ENCODE measurements at places on chromosomes 6 and 20.

GRCh38 chr6:81901551-81901966, 149.1 kb upstream of the TENT5A start:
- no peak for DNase-seq

DNA sequence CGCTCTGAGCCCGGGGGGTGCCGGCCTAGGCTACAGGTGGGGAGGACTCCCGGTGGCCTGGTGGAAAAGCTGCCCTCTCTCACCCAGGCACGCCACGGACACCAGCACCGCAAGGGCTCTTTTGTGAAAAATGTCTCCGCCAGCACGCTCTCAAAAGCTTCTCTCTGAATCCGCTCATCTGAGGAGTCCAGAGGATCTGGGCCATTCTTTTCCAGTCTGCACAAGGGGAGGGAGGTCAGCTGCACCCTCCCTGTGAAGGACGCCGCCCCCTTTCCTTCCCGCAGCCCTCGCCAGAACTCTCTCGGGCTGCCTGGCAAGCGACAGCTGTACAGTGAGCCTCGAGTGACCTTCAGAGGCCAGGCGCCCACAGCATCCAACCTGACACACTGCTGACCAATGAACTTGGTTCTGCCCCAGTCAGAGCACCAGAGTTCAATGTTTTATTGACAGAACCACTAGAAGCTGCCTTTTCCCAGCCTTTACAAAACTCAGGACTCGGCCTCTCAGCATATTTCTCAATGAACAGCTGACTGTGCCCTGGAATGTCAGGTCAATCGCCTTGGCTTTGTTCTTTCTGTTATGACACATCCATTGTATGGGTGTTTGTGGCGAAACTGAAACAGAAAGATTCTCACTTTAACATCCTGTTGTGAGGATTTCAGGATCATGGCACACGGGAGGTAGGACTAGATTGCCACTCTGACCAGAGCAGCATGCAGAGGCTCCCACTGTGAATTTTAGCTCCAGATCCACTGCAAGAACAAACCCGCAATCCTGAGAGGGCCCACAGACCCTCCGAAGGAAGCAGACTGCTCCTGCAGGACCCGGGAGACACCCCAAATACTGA, 26.7 kb downstream of the SERPINB9 start:
- DNase-seq = no peak

- DNase-seq = no peak
Measured at GRCh38 chr6:160327981-160328380, 20.2 kb upstream of the SLC22A3 start.

- DNase-seq = no peak
Measured at GRCh38 chr6:95325916-95326315, 251.4 kb upstream of the MANEA start.

DNA sequence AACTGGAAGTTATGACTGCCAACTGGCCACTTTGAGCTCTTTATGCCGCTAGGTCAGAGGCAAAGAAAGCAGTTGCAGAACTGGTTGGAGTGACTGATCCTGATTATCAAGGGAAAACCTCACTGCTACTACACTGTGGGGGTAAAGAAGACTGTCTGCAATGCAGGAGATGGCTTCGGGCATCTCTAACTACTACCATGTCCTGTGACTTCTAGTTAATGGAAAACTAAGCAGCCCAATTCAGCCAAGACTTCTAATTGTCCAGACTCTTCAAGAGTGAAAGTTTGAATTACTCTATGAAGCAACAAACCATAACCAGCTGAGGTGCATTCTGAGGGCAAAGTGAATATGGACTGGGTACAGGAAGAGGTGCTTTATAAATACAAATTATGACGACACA, 773.6 kb upstream of the SLC35B3 start:
- DNase-seq = no peak

GRCh38 chr6:116265041-116265829, 11.4 kb upstream of the TSPYL4 start:
- no peak for DNase-seq

- peak; percentile 56 for DNase-seq
Measured at GRCh38 chr20:63863798-63864544, 1.1 kb upstream of the TPD52L2 start.

DNA sequence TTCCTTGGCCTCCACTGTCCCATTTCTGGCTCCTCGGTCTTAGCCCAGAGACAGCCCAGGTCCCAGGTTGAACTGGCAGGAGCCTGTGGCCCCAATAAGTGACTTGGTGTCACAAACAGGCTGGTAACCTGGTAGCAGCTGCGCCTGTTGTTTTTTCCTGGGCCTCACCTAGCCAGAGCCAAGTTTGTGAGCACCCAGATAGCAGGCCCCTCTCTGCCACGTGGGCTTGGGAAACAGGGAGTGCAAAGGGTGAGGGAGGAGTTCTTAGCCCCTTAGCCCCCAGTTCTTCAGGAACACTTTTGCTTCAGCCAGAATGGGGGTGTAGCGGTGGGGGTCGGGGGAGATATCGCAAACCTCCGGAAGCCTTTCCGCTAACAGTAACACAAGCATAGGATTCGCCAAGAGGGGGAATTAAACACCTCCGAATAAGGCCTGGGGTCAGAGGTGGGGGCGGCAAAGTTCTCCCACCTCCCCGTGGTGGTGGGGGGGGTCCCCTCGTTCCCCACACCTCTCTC, 760 bp downstream of the C6orf132 start:
- DNase-seq = no peak

GRCh38 chr6:113301651-113302050, 555.5 kb upstream of the MARCKS start:
- no peak for DNase-seq

- DNase-seq = no peak
Measured at GRCh38 chr6:25414168-25414567, 135.0 kb downstream of the CARMIL1 start.

DNA sequence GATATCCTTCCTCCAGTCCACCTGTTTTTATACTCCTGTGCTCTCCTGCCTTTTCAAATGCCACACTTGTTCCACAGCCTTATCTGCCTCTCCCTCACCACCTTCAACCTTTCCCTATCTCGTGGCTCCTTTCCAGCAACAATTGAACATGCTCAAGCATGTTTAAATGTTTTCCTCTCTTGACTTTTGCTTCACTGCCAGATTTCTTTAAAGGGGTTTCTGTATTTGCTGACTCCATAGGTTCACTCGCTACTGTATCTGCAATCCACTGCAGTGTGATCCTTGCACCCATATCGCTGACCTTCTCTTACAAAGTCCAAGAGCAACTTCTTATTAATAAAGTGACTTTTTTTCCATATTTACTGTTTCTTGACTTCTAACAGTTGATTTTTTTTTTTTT, 11.2 kb upstream of the GMNN start:
- DNase-seq = no peak

DNA sequence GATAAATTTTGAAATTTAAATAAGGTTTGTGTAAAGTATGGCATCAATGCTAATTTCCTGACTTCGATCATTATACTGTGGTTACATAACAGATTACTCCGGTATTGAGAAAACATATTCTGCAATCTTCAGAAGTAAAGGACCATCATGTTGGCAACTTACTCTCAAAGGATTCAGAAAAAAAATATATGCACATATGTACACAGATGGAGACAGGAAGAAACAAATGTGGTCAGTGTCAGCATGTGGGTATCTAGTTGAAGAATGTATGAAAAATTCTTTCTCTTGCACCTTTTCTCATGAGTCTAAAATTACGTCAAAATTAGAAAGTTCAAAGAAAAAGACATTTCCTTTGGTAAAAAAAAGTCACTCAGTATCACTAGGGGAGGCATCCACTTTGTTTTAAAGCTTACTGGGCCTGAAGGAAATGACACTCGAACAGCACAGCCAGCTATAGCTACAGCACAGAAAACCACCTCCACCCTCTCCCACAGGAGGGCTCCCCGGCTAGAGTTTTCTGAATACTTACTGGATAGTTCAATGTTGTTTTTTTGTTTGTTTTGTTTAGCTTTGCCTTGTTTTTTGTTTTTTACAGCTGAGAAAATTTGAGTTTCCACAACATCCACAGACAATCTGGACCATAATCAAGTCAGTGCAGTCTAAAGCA, 317.2 kb upstream of the AGPAT4 start:
- no peak for DNase-seq

GRCh38 chr6:117463762-117464665, 18.5 kb upstream of the DCBLD1 start:
- no peak for DNase-seq
